ENCODE measurements at places on chromosomes 4 and X. TPM values are rescaled to one million over a fixed set of nuclear protein-coding genes. Genes with fewer than 3 reads are reported as not detected.

The EXOSC9 gene
- 92.7 TPM for total RNA-seq

The DKK2 gene
- 0.18 TPM for total RNA-seq

The PABPC1L2B gene
- not detected for total RNA-seq

The SAP30 gene
- total RNA-seq = 29.0 TPM

The NAT8L gene
- 1.5 TPM for total RNA-seq

The HS3ST1 gene
- not detected for total RNA-seq

The SEC24D gene
- total RNA-seq = 23.6 TPM

The BMP15 gene
- total RNA-seq = not detected

The JADE3 gene
- 5.5 TPM for total RNA-seq

The VSIG4 gene
- total RNA-seq = not detected

The IGFBP7 gene
- 2.3 TPM for total RNA-seq
